Cerebellum (tissue), 4 donors: ENCODE measurements at places on chromosomes 2 and 18. TPM values are rescaled to one million over a fixed set of nuclear protein-coding genes. Genes with fewer than 3 reads are reported as not detected.

The SULT1C4 gene
- 20.7 TPM for total RNA-seq

The TEX51 gene
- not detected for total RNA-seq

The FTCDNL1 gene
- 4.1 TPM for total RNA-seq

The RRM2 gene
- total RNA-seq = 18.6 TPM

The MDH1 gene
- 123 TPM for total RNA-seq

The TUBA3D gene
- total RNA-seq = not detected

The CNDP1 gene
- 0.36 TPM for total RNA-seq

The FBXO48 gene
- 1.5 TPM for total RNA-seq

The PROKR1 gene
- total RNA-seq = 2.7 TPM

DNA sequence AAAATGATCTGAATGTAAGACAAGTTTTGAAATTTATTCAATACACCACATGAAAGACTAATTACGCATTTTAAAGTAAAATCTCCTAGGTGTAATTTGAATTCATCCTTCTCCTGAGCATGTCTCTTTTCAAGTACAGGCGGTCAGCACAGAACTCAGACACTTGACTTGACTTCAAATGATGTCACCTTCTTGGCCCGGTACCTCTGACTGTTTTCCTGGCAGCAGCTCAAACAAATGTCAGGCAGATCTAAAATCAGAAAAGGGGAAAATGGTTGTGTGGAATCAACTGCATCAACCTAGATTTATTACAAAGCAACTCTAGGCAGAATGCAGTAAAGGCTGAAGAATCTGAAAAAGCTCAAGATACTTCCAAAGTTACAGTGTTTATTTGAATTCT lies 11.4 kb upstream of the PROKR1 start:
- no peak for DNase-seq

GRCh38 chr2:54568876-54569321 lies 112.8 kb downstream of the SPTBN1 start:
- no peak for DNase-seq

- DNase-seq = no peak
Observed at GRCh38 chr2:145421841-145422240, 901.9 kb upstream of the ZEB2 start.

DNA sequence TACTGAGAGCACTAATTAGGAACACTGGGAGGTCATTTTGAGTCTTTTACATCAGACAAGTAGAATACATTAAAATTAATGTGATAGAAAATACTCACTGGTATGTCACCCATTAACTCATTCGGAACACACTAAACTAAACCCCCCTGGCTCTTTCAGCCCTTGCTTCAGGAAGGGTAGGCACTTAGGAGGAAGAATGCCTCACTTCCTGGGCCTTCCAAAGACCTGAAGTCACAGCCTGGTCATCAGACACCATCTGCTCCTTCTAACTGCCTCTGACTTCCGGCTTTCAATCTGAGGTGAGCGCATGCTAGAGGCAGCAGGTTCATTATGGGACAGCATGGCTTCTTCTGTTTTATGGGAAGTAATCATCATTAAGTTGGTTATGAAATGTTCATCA lies 451.4 kb downstream of the PID1 start:
- DNase-seq = no peak

DNA sequence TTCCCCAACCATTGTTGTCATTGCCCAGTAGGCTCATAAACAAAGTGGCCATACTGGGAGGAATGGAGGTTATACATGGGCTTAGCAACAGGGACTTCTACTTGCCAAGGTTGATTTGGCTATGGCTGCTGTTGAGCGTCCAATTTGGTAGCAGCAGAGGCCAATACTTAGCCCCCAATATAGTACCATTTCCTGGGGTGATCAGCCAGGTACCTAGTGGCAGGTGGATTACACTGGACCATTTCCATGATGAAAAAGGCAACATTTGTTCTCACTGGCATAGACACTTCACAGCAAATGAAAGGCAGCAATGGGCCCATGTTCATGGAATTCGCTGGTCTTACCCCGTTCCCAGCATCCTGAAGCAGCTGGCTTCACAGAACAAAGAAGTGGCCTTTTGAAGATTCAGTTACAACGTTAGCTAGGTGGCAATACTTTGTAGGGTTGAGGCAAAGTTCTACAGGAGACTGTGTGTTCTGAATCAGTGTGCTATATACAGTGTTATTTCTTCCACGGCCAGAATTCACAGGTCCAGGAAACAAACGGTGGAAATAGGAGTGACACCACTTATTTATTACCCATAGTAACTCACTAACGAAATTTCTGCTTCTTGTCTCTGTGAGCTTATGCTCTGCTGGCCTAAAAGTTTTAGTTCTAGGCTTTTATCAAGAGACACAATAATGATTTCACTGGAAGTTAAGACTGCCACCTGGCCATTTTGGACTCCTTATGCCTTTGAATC lies 37.5 kb downstream of the FBXO11 start:
- DNase-seq = peak; percentile 32

GRCh38 chr2:233065954-233066470 lies 5.9 kb downstream of the INPP5D start:
- no peak for DNase-seq

GRCh38 chr2:231904161-231904611 lies 22.0 kb downstream of the NPPC start:
- no peak for DNase-seq

DNA sequence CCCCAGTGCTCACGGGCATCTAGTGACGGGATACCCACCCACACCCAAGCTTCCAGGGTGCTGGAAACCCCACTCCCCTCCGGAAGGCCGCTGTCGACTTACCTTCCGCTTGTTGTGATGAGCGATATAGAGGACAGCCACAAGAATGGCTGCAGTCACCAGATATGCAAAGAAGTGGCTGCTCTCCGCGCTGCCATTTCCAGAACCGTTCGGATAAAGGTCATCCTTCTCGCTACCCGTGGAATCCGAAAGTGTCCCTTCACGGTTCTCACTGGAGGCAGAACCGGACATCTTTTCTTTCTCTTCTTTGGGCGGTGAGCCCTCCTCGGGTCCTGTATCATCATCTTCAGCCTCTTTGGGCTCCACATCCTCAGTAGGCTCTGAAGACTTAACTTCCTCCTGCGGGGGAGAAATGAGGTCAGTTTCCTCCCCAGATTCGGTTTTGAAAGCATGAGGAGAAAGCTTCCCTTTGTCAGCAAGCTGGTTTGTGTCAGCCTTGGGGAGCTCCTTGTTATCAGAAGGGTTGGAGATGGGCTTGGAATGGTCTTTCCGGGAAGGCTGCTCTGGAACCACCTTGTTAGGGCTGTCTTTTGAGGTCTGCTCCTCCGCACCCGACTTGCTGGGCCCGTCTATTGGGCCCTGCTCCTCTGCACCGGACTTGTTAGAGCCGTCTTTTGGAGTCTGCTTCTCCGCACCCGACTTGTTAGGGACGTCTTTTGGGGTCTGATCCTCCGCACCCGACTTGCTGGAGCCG lies 1.2 kb downstream of the TGOLN2 start:
- DNase-seq = no peak

DNA sequence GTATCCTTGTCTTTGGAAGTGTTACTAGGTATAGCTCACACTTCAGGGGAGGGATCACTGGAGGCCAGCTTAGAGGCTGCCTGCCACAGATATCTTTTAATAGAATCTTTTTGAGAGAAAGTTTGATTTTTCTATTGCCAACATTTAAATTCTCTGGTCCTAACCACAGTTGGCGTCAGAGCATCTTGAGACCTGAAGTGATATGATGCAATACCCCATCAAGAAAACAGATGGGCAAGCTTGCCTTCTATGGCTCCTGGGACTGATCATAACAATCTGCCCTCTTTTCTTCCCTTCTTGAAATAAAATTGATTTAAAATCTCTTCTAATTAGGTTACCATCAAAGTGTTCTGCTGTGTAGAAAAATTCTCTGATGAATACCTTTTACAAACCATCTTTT lies 105.5 kb upstream of the ACKR3 start:
- no peak for DNase-seq

DNA sequence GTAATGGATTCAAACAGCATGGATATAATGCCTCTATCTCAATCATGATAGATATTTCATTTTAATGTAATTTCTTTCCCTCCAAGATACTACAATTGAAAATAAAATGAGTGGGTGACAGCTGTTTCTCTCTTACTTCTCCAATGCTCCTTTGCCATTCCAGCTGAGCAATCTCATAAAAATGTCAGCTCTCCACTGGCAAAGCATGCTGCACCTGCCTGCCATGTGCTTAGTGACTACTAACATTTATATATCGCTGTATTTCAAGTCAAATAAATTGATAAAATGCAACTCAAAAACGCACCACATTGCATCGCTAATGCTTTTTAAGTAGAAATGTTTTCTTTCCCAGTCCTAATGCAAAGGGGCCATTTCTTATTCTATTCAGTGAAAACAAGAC lies 1093.9 kb downstream of the CBLN2 start:
- no peak for DNase-seq

DNA sequence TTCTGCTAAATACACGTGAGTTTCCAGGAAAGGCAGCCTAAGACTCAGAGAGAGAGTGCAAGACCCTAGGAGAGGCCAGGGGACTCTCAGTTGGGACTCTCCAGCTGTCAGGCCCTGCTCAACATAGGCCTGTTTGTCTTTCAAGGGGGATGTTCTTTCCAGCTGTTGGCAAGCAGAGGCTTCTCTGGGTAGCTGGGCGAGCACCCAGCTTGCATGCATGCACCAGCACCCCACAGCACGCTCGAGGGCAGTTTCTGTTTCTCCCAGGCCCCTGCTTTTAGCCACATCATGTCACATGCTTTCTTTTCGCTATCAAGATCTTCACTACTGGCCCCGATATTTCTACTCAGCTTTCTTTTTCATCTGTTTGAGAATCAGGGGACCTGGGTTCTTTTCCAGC lies 479.3 kb upstream of the HS6ST1 start:
- DNase-seq = no peak

GRCh38 chr2:60318544-60318943 lies 234.9 kb downstream of the BCL11A start:
- no peak for DNase-seq
